Ureter (tissue), 1 donor: ENCODE measurements at places on chromosomes 4 and X. TPM values are rescaled to one million over a fixed set of nuclear protein-coding genes. Genes with fewer than 3 reads are reported as not detected.

The TMEM156 gene
- total RNA-seq = 0.99 TPM

The CTAG2 gene
- total RNA-seq = not detected

DNA sequence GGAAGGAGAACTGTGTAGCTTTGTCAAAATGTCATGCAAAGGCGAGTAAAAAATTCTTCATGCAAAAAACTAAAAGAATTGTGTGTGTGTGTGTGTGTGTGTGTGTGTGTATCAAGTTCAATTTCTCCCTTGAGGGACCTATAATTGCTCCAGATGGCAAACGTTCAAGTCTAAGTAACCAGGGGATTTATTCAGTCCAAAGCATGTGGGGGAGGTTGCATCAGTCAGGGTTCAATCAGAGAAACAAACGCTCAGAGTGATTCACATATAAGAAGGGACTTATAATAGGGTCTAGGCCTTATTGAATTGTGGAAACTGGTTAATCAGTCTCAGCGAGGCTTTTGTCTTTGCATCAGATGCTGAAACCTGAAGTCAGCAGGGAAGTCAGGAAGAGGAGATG, 5.0 kb downstream of the DCAF8L1 start:
- DNase-seq = no peak

- DNase-seq = no peak
Measured at GRCh38 chr4:124389591-124389990, 322.9 kb downstream of the ANKRD50 start.

- DNase-seq = no peak
Measured at GRCh38 chr4:96149894-96150293, 310.0 kb downstream of the PDHA2 start.

- peak; percentile 85 for DNase-seq
Measured at GRCh38 chrX:2608638-2609430, 82.3 kb upstream of the CD99 start.

- no peak for DNase-seq
Measured at GRCh38 chrX:39158801-39159657, 357.8 kb downstream of the MID1IP1 start.

The HTT gene
- total RNA-seq = 109 TPM

The CFAP99 gene
- total RNA-seq = not detected

The ATP2B3 gene
- total RNA-seq = not detected
